ENCODE measurements at places on chromosomes 7 and 10.

- no peak for DNase-seq
Measured at GRCh38 chr7:29149036-29149435, 2.7 kb upstream of the CPVL start.

- no peak for DNase-seq
Measured at GRCh38 chr7:150367677-150368095, 936 bp upstream of the REPIN1 start.

- no peak for DNase-seq
Measured at GRCh38 chr10:128542659-128543058, 416.4 kb upstream of the MKI67 start.

DNA sequence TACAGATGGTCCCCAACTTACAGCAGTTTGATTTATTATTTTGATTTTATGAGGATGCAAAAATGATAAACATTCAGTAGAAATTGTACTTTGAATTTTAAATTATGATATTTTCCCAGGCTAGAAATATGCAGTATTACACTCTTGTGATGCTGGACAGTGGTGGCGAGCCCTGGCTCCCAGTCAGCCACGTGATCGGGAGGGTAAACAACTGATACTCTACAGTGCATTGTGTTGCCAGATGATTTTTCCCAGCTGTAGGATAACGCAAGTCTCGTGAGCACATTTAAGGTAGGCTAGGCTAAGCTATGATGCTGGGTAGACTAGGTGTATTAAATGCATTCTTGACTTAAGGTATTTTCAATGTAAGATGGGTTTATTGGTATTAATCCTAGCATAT is 865.2 kb downstream of the SORCS3 start:
- DNase-seq = no peak
